ENCODE measurements at places on chromosomes 6 and 20.

DNA sequence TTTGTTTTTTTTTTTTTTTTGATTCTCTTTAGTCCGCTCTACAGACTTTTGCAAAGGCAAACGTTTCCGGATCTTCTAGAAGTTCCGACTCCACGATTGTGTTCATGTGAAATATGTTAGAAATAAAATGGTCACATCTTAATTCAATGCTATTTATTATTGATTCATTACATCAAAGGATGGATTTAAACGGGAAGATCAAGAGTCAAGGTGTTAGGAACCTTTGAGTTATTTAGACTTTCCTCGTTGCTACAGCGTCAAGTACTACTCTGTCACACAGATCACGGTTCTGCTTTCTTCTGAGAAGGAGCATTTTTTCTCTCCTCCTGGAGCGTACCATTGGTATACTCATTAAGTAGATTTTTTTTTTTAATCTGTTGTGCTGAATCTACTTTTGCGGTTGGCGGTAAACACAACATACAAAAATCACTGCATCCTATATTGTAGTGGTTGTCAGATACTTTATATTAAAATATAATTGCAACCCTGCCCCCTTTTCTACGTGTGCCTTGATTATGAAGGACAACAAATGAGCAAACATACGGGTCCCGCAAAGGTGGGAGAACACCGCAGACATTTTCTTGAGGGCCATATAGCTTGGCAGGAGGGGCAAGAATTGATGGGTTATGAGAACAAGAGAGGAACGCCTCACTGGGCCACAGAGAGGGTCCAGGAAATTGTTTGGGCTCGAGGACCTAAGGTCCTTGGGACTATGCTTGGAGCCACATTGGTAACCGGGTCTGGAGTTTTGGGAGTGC lies 17.5 kb downstream of the HMGN4 start:
- DNase-seq: no peak

DNA sequence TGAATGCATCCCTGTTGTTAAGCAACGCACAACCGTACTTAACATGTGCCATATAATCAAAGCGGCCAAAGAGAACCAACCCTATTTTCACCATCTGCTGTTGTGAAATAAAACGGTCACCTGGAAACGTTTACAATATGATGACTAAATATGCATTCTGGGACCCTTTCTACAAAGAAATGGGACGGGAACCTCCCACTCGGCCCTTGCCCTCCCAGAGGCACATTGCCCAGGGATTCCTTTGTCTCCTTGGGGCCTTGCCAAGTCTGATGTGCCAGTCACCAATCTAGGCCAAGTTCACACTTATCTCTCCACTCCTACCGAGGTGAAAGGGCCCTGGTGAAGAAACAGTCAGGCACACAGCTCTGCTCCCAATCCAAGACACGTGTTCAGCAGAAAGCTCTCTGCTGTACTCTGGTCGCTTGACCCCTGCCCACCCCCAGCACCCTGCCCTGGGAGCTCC lies 427.4 kb upstream of the JARID2 start:
- no peak for DNase-seq

DNA sequence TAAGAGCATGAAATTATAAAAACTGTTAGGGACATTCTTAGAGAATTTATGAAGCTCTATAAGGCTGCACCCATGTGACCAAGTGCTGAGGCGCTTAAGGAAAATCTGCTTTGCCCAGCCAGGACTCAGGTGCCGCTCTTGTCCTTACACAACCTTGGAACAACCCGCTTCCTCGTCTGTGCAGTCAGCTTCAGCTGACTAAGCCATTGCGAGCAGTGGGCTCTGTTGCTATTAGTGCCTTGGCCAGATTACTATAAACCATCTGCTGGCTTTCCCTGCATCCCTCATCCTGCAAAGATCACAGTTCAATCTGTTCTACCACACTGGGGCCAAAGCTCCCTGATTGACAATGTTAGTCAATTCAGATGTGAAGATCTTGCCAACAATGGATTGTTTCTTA lies 89.1 kb upstream of the E2F3 start:
- DNase-seq: no peak

GRCh38 chr6:64696053-64696452 lies 1011.0 kb downstream of the EYS start:
- no peak for DNase-seq

GRCh38 chr6:108707328-108707976 lies 140.8 kb upstream of the ARMC2 start:
- DNase-seq: no peak

- DNase-seq: no peak
These were observed 7.3 kb downstream of the SCML4 start for GRCh38 chr6:107816818-107817217.

- DNase-seq: no peak
These were observed 214.2 kb downstream of the TBC1D7 start for GRCh38 chr6:13113981-13114593.

DNA sequence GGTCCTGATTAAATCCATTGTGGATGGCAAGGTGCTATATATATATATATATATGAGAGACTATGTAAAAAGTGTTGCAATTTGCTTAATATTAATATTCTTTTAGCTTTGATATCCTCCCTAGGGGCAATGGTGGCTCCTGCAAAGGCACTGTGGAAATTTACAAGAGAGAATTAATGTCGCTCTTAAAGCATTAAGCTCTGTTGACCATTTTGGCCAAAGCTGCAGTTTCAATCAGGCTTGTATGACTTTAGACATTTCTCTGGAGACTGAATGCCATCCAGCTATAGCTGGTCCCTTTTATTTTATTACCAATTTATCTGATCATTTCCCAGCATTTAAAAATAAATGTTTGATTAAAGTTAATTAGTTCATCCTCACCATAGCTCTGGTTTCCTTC lies 155.3 kb downstream of the JARID2 start:
- no peak for DNase-seq

DNA sequence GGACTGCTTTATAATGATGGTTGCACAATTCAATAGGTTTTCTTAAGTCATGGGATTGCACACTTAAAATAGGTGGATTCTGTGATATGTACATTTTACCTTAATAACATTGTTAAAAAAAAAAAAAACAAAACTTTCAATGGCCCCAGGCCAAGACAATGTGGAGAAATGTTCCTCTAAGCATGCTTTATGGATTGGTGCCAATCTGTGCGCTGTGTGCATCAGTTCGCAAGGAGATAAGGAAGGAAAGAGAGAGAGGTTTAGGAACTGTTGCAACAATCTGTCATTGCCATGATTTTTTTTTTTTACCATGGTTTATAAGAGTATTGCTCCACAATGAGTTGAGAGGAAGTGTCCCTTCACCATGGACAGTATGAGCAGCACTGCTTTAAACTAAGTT lies 399.6 kb downstream of the PTPRT start:
- no peak for DNase-seq

DNA sequence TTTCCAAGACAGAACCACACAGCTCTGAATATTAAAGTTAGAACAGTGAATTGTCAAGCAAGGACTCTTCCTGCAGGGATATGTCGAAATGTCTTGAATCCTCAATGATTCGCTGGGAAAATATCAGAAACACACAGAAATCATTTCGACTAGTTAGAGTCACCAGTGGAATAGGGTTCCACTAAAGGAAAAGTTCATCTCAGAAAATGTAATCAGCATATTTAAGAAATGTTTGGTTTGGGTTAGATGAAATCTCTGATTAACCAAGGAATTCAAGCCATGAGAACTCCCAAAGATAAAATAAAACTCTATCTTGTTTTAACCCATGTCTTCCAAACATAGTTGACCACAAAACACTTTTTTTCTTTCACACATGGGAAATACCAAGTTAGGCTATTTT lies 621.0 kb upstream of the NRSN1 start:
- peak; percentile 25 for DNase-seq

GRCh38 chr6:111050261-111051023 lies 36.9 kb upstream of the SLC16A10 start:
- no peak for DNase-seq

DNA sequence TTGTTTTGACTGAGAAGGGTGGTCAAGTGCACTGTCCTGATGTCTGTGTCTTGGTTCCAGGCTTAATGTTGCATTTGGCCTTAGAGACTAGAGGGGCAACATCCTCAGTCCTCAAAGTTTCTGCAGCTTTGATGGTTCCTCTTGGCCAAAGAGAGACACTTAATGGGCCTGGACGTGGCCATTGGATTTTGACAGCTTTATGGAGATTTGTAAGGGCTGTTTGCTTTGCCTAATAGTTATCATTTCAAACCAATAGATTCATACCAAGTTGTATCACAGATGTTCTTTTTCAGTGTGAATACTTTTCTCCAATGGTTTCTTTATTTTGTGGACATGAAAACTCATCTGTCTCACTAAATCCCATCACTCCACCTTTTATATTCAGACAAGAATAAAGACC lies 45.8 kb upstream of the CLIC5 start:
- no peak for DNase-seq

DNA sequence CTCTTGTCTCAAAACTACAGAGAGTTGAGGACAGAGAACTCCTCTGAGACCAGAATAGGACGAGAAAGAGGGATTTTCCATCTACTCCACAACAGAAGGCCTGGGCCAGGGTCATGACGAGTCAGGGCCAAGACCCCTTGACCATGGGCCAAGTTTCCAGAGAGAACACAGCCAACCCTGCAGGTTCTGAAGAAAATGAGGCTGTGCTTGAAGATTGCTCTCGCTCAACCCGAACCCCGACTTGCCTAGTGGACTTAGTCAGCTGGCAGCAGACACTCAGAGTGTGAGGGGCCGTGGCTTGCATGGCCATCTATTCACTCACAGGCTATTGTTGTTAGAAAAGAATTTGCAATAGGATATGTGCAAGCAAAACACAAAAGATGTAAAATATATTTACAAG lies 54.5 kb downstream of the TMEM242 start:
- DNase-seq: no peak

DNA sequence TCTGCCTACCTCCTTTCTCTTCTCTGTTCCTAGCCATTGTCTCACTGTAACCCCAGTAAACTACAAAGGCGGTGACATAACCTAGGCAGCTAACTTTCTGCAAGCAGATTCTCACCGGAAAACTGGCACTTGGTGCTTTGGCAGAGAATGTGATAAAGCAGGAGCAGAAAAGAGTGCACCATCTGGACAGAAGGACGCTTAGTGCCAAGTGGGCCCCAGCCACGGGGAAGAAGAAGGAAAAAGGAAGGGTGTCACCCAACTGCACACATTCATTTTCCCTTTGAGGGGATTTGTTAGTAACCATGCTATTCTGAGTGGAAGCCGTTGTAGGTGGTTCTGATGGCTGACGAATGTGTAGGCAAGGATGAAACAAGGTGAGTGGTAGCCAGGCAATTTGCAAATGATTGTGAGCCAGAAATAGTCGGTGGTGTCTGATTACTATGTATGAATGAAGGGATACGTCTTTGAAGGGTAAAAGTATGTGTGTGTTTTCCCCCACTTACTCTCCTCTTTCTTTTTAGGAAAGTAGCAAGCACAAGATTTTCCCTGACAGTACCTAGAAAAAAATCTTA lies 148.3 kb upstream of the STXBP5 start:
- DNase-seq: no peak

GRCh38 chr20:47392015-47392720 lies 35.7 kb upstream of the ZMYND8 start:
- peak; percentile 100 for DNase-seq

- DNase-seq: no peak
These were observed 63.6 kb downstream of the CARMIL1 start for GRCh38 chr6:25342802-25343201.

DNA sequence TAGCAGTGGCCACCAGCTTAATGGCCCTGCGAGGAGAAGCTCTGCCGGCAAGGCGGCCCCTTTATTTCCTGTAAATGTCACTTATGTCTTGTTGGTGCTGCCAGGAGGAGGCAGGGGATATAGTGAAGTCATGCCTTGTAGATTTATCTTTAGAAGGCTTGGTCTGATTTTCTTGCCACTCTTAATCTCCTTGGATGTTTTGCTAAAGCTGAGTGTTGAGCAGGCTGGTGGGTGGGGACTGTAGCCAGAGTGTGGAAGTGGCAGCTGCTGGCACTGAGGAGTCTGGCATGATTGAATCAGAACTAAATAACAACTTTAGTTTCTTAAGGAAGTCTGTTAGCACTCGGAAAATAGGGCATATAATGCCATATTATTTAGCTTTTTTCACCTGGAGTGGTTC lies 77.9 kb downstream of the PHF20 start:
- no peak for DNase-seq

- no peak for DNase-seq
These were observed 1.2 kb downstream of the TAB2 start for GRCh38 chr6:149318581-149319286.

DNA sequence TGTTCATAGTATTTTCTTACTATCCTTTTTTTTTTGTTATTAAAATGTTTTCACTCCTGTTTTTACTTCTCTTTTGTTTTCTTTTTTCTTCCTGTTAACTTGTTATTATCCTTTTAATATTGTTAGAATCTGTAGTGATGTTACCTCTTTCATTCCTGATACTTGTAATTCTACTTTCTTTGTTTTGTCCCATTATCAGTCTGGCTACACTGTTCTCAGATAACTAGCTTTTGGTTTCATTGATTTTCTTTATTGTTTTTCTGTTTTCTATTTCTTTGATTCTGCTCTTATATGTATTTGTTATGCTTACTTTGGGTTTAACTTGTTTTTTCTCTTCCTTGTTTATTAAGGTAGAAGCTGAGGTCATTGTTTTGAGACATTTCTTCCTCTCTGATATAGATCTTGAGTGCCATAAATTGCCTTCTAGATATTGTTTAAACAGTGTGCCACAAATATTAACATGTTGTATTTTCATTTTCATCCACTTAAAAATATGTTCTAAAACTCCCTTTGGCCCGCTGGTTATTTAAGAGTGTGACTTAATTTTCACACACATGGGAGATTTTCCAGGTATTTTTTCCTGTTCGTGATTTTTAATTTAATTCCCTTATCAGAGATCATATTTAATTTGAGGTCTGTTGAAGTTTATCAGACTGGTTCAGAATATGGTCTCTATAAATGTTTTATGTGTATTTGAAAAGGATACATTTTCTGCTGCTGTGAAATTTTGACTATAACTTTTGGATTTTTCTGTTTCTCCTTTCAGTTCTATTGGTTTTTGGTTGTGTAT lies 6.7 kb downstream of the XRN2 start:
- DNase-seq: no peak

DNA sequence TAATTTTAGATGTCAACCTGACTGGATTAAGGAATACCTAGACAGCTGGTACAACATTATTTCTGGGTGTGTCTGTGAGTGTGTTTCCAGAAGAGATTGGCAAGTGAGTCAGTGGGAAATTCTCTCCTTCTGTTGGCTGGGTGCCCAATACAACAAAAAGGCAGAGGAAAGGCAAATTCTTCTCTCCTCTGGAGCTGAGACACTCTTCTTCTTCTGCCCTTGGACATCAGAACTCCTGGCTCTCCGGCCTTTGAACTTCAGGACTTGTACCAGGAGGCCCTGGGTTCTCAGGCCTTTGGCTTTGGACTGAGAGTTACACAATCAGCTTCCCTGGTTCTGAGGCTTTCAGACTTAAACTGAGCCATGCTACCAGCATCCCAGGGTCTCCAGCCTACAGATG lies 7.8 kb upstream of the BTN3A1 start:
- peak; percentile 47 for DNase-seq

DNA sequence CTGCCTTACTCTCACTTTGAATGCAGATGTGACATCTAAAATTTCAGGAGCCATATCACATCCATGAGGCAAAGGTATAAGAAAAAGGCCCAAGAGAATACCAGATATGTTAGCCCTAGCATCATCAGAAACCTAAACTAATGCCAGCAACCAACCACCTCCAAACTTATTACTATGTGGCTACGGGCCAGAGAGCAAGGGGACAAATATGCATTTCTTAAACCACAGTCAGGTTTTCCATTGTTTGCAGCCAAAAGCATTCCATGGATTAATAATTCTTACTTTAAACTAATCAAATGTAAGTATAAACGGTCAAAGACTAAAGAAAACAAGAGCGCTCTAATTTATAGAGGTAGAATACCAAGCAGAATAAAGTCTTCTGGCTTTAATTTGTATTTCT lies 84.7 kb downstream of the TASP1 start:
- no peak for DNase-seq

Measured in HS-5 (cell line).